ENCODE measurements at places on chromosomes 5 and 9.

GRCh38 chr9:137974746-137975526 lies 97.4 kb downstream of the CACNA1B start:
- no peak for DNase-seq

- DNase-seq, result peak; percentile 34
Observed at GRCh38 chr5:1536322-1536845, 12.6 kb upstream of the LPCAT1 start.

DNA sequence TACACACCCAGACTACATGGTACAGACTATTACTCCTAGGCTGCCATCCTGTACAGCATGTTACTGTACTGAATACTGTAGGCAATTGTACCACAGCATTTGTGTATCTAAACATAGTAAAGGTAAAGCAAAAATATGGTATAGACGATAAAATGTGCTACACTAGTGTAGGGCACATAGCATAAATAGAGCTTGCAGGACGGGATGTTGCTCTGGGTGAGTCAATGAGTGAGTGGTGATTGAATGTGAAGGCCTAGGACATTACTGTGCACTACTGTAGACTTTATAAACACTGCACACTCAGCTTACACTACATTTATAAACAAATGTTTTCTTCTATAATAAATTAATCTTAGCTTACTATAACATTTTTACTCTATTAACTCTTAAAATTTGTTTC lies 25.6 kb downstream of the ANKRD55 start:
- DNase-seq, result no peak

DNA sequence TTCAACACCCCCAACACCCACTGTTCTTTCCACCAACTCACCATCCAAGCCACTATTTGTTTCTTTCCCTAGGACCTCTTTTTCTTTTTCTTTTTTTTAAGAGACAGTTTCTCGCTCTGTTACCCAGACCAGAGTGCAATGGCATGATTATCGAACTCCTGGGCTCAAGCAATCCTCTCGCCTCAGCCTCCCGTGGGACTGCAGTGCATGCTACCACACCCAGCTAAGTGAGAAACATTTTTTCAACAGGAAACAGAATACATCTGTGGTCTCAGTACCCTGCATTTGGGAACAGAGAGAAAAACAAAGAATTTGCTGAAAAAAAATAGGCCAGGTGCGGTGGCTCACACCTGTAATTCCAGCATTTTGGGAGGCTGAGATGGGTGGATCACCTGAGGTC lies 24.6 kb downstream of the B4GALT1 start:
- DNase-seq, result no peak

GRCh38 chr9:137436761-137437600 lies 4.2 kb downstream of the ENTPD8 start:
- no peak for DNase-seq

DNA sequence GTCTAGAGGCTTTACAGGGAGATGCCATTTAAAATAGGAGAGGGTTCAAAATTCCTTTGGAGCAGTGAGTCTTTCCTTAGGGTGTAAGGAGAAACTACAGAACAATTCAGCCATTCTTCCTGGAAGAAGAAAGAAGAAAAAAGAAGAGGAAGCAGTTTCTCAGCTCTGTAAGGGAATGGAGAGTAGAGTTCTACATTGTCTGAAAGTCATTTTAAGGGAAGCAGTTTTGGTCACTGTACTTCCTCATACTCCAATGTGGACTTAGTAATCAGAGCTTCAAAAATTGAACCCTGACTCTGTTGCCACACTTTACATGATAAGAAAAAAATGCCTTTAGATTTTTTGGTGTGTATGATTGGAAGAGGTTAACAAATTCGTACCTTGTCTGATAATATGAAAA lies 122.4 kb downstream of the LRRC70 start:
- no peak for DNase-seq

Measured in stimulated activated CD8-positive, alpha-beta memory T cell treated with anti-CD3 and anti-CD28 coated beads, Interleukin-2, amount 100 ng/mL, for 1 hour (primary cell).